ENCODE measurements at places on chromosomes 1 and 21. TPM values are rescaled to one million over a fixed set of nuclear protein-coding genes. Genes with fewer than 3 reads are reported as not detected.

The OR2G6 gene
- polyA plus RNA-seq = 0.05 TPM

DNA sequence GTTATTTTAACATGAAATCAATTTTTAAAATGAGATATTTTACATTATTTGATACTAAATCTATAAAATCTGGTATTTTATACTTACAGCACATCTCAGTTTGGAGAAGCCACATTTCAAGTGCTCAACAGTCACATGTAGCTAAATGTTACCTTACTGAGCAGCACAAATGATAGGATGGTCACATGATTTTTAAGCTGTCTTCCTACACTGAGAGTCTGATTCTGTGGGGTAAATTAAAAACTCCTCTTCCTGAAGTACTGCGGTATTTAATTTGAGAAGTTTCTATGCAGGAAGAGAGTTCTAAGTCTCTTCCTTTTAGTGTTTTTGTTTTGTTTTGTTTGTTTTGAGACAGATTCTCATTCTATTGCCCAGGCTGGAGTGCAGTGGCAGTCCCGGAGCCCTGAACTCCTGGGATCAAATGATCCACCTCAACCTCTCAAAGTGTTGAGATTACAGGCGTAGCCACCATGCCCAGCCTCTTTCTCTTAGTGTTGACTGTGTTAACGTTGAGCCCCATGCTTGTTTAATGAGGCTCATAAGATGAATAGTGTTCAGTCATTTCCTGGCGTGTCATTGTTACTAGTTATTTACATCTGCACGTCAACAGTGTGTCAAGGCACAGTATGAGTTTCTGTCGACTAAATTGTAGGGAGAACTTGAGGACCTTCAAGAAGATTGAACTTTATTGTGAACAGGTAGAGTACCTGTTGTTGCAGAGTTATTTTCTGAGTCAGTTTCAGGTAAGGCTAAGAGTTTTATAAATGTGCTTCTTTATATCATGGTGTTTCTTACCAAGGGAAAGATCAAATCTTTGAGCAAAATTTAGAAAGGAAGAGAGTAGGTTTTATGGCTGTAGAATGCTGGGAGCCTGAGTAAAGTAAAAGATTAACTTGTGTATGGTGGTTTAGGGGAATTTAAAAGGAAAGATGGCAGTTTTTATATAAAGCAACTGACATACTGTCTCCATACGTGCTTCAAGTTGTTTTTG lies 3.3 kb downstream of the CNST start:
- peak; percentile 17 for DNase-seq

DNA sequence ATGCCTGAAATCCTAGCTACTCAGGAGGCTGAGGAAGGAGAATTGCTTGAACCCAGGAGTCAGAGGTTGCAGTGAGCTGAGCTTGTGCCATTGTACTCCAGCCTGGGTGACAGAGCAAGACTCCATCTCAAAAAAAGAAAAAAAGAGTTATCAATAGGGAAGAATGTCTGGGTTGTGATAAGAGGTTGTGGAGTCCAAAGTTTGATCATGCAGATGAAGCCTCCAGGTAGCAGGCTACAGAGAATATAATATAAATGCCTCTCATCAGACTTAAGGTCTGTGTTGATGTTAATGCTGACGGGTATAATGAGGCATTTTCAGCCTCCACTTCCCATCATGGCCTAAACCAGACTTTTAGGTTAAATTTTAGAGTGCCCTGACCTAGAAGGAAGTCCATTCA lies 24.6 kb downstream of the TLR5 start:
- no peak for DNase-seq

The REN gene
- 97.3 TPM for polyA plus RNA-seq

GRCh38 chr1:183000167-183000962 lies 22.9 kb upstream of the LAMC1 start:
- no peak for DNase-seq

- DNase-seq = no peak
These were observed 14.1 kb downstream of the DDAH1 start for GRCh38 chr1:85450832-85451231.

DNA sequence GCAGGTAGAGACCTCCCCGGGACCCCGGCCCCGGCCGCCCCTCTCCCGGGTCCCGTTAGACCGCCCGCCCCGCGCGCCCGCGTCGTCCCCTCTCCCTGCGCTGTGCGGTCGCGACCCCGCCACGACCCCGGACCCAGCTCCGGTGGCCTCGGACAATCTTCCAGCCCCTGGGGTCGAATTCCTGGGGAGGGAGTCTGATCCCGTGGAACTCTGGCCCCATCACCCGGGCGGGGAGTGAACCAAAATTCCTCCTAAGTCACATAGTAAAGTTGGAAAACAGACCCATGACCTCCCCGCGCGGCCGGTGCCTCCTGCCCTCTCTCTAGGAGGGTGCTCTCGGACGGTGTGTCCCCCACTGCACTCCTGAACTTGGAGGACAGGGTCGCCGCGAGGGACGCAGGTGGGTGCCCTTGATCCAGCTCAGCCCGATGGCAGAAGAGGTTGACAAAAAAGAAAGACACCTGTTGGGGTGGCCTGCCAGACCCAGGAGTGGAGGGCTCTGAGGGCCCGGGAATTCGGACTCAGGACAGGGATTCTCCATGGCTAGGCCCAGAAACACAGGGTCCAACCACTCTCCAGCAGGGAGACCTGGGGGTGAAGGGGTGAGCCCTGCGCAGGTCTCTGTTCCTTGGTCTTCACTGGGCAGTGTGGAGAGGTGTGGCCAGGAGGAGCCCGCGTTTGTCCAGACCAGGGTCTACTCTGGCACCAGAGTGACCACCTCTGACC lies 451 bp downstream of the ADAMTSL4 start:
- no peak for DNase-seq

The SLC19A1 gene
- 50.2 TPM for polyA plus RNA-seq

GRCh38 chr1:1436630-1437032 lies 1.1 kb downstream of the VWA1 start:
- DNase-seq = no peak

DNA sequence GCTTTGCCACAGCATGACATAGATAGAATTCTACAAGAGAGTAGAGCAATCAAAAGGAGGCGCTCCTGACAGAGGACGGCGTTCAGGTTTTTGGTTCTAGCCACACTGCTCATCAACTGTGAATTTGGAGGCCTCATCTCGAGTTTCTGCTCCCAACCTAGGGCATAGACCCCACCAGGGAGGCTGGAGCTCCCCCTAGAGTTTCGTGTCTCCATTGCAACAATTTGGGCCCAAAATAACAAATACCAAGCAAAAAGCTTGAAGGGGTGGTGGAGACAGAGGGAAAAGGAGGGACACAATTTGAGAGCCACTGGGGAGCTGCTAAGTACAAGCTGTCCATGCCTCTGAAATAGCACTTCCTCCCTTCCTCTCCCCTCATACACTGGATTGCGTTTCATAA lies 297.0 kb downstream of the GPATCH2 start:
- peak; percentile 9 for DNase-seq

DNA sequence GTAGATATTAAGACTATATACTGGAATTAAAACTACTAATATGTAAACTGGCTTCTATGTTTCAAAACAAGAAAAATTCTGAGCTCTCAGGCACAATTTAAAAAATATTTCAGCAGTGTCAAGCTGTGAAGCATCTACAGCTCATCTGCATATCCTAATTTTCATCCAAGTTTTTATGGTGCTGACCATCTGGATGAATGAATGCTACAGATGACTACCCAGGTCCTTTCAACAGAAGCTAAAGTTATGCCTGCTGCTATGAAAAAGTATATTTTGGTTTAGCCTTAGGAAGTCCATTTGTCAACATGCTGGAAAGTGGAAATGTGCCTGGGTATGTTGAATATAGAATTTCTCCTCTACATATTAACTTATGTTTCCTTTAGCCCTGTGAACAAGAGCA lies 206.9 kb downstream of the NEGR1 start:
- DNase-seq = no peak

DNA sequence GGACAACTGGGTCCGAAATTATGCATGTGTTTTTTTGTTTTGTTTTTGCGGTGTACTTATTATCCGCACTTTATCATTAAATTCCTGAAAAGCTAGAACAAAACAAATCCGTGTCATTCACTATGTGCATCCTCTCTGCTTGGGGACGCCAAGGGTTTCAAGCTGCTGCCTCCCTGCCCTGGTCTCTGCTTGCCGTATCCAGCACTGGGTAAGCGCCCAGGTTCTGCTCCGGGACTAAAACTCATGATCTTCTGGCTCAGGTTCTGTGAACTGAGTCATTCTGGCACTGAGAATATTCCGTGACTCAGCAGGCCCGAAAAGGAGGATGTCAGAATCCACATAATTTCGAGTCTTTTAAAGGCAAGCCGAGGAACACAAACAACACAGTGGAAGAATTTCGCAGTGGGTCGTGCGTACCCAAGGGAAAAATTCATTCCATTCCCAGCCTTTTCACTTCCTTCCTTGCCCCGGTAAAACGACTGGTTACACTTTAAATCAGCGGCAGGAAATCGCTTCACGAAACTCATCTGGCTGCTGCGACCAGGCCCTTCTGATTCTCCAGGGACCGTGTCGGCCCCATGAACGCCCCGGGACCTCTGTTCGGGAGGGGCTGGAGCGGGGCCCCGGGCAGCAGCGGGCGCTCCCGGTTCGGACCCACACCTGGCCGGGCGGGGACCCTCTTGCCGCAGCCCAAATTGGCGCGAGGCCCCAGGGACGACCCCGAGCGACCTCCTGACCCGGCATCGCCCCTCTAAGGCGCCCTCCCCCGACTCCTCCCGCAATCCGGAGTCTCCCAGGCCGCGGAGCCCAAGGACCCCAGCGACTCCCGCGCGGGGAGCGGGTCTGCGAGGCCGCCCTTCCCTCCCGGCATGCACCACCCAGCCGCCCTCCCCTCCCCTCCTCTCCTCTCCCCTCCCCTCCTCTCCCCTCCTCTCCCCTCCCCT lies 746 bp upstream of the LAMC1 start:
- peak; percentile 67 for DNase-seq

DNA sequence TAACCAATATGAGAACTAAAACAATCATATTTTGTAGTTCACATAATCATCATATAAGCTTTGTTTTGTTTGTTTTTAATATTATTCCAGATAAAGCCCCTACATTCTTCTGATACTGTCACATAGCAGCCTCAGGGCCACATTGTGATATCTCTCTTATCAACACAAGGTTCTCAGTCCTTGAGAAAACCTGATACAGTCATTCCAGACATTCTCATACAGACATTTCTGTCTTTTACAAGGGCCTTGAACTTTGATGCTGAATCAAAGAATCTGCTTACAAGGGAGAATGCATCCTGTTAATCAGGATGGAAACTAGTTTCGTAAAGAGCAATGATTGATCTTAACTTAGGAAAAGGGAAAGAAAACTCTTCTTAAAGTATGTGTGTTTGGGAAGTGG lies 12.7 kb upstream of the VCAM1 start:
- DNase-seq = no peak

DNA sequence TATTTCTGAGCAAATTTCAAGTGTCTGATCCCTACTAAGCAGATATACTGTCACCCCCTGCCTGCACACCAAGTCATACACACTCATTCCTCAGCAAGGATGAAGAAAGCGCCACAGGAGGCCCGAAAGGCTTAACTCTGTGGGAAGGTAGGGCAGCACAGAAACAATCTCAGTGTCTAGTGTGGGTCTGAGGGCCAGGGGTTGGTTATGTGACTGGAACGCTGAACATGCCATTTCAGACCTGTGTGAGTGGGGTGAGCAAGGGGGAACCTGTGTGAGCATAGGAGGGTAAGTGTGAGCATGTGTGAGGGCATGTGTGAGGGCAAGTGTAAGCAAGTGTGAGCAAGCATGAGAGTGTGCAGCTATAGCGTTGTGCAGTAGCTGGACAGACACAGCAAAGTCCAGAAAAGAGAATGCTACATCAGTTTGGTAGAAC lies 6.2 kb downstream of the ITPKB start:
- DNase-seq = no peak

- DNase-seq = no peak
These were observed 15.4 kb upstream of the MUTYH start for GRCh38 chr1:45355683-45356082.

DNA sequence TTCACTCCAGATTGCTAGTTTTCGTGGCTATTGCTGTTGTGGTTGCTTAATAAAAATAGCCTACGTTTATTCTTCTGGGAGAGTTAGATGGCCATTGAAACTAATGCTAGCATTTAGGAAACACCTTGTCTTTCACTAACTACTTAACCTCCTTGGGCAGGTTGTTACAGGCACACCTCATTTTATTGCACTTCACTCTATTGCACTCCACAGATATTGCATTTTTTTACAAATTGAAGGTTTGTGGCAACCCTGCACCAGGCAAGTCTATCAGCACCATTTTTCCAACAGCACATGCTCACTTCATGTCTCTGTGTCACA lies 11.3 kb upstream of the MARK1 start:
- no peak for DNase-seq

The OBSCN gene
- 48.5 TPM for polyA plus RNA-seq

DNA sequence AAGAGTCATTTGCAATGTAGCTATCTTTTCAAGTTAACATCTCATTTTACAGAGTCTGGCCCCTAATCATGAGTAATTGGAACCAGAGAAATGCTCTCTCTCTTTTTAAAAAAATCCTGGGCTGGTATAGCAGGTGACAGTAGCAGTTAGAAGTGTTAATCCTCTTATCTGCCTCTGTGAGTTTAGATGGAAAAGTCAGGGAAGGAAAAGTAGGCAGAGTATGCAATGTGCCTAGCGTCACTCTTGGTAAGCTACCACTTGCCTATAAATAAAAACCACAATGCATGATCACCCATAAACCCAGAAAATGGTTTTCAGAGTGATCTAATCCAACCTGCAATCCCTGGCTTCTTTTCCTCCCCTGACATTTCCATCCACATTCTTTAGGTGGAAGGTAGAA lies 43.2 kb downstream of the UTP25 start:
- DNase-seq = no peak

The LENEP gene
- polyA plus RNA-seq = 0.36 TPM

The FCRLB gene
- polyA plus RNA-seq = 5.9 TPM

DNA sequence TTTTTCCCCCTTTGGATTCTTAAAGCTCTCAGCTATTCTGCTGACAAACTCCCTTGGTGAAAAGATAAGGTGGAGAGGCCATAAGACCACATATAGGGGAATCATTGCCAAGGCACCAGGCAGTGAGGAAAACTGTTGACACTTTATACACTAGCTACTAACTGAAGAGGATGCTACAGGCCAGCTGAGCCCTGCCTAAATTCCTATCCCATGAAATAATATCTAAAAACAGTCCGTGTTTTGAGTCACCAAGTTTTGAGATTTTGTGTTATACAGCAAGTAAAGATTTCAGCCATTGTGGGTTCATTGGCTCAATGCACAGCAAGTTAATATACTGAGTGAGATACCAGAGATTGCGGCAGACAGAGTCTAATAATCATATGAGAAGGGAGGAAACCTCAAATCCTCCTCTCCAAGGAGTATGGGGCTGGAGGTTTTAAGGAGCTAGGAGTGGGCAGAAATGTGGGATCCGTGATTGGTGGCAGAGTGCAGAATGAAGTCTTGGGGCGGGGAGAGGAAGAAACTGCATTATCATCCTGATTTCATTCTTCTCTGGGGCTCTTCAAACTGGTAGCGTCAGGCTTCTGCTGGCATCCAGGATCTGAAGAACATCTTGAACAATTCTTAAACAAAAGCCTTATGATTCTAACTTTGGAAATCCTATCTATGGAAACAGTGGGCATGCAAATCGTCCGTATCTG lies 9.2 kb downstream of the CLDN8 start:
- DNase-seq = no peak

GRCh38 chr1:23524716-23525401 lies 6.2 kb downstream of the E2F2 start:
- no peak for DNase-seq

GRCh38 chr1:94248956-94249688 lies 11.7 kb upstream of the ARHGAP29 start:
- DNase-seq = no peak

- DNase-seq = no peak
These were observed 45.7 kb downstream of the MIS18A start for GRCh38 chr21:32233055-32233546.

GRCh38 chr1:13996334-13996733 lies 296.3 kb downstream of the PRDM2 start:
- no peak for DNase-seq

The FALEC gene
- polyA plus RNA-seq = 0.36 TPM

The PLA2G2C gene
- polyA plus RNA-seq = not detected

The STX12 gene
- polyA plus RNA-seq = 43.4 TPM

The ITLN1 gene
- 5.1 TPM for polyA plus RNA-seq

Data from renal pelvis (tissue), 12 donors.